ENCODE measurements at places on chromosomes 1 and 21.

GRCh38 chr1:69410457-69410850, 157.3 kb upstream of the LRRC7 start:
- no peak for DNase-seq

DNA sequence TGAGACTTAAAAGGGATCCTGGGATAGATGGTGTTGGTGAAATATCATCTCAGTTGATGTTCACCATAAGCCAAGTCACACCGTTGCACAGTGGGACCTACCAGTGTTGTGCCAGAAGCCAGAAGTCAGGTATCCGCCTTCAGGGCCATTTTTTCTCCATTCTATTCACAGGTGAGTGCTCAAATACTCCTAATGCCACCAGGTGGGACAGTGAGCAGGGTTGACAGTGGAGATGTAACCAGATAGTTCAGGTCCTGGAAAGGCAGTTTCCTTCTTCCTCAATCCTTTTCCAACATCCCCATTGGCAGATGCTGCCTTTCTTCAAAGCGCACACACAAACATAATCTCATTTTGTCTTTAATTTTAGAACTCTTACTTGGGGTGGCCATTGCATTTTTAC, 11.6 kb downstream of the CD160 start:
- DNase-seq, result no peak

DNA sequence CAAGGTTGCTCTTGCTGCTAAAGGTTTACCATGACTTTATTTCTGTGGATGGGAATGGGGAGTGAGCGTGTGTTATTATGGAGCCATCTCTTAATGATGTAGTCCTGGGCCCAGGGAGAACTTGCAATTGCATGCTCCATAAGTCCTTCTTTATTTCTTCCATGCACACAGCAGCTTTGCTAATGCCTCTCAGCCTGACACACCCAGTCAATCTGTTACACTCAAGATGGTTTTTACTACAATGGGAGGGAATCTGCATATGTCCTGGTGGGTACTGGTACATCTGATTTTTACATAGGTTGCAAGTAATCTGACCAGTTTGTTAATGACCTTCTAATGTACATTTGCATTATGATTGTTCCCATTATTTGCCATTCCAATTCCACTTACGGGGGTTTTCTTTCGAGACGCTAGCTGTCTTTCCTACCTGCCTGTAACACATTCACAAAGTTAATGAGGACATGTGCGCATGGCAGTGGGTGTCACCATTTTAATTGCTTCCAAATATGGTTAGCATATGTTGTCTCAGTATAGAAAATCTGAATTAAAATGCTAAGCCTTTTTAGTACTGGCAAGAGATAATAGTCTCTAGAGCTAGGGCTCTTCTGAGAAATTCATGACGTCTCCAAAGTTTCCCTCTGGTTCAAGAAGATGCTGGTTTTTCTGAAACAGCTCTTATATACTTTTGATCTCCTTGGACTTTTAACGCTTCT, 188.2 kb downstream of the GRIK1 start:
- DNase-seq, result no peak

GRCh38 chr21:16460936-16461335, 731.2 kb downstream of the USP25 start:
- no peak for DNase-seq

- no peak for DNase-seq
These were observed 97.8 kb downstream of the BEND5 start for GRCh38 chr1:48678710-48679505.

- peak; percentile 43 for DNase-seq
These were observed 113.4 kb upstream of the HOOK1 start for GRCh38 chr1:59701376-59701775.

DNA sequence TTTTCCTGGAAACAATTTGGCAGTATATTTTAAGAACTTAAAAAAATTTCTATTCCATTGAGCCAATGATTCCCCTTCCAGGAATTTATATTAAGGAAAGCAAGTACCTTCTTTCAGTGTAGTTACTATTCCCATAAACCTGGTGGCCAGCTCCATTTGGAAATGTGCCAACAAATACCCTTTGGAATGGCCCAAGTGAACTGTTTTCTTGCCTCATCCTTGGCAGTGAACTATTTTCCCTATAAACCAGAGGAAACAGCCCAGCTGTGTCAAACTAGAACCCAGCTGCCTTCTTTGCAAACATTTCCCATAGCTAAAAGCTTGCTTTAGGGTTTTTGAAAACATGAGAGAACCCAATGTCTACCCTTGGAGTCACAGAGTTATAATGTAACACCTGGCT, 496.9 kb downstream of the NEGR1 start:
- peak; percentile 24 for DNase-seq

DNA sequence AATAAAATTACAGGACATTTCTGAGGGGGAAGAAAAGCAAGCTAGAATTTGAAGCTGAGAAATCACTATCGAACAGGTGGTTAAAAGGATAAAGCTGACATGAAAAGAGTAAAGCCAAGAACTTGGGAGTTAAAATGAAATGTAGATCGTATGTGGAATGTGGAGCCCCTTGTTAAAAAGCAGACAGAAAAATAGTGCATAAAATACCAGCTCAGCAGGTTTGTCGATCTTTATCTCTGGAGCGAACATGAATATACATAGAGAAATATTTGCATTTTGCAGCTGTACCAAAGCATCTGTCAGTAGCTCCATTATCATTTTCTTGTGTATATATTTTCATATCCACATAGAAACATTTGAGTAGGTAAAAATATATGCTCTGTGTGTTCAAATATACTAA, 73.6 kb upstream of the CDC42BPA start:
- no peak for DNase-seq

- DNase-seq, result no peak
These were observed 23.8 kb upstream of the CSF1 start for GRCh38 chr1:109886827-109887226.

DNA sequence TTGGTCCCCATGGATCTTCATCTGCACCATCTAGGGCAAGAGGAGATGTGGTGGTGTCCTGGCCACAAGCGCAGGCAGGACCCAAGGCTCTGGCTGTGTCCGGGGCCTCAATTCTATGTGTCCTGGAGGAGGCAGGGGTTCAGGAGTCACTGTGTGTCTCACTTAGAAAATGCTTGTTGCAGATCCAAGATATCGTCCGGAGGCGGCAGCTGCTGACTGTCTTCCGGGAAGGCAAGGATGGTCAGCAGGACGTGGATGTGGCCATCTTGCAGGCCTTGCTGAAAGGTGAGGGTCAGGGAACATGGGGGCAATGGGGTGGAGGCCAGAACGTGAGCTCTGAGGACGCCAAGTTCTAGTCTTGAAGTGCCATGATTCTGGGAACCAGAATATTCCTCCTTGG, 29.1 kb downstream of the TRPM2 start:
- DNase-seq, result no peak
